Peyer's patch (tissue), 4 donors: ENCODE measurements at places on chromosomes 13 and 19. TPM values are rescaled to one million over a fixed set of nuclear protein-coding genes. Genes with fewer than 3 reads are reported as not detected.

- DNase-seq, result no peak
These were observed 108.2 kb upstream of the WASF3 start for GRCh38 chr13:26449063-26449848.

DNA sequence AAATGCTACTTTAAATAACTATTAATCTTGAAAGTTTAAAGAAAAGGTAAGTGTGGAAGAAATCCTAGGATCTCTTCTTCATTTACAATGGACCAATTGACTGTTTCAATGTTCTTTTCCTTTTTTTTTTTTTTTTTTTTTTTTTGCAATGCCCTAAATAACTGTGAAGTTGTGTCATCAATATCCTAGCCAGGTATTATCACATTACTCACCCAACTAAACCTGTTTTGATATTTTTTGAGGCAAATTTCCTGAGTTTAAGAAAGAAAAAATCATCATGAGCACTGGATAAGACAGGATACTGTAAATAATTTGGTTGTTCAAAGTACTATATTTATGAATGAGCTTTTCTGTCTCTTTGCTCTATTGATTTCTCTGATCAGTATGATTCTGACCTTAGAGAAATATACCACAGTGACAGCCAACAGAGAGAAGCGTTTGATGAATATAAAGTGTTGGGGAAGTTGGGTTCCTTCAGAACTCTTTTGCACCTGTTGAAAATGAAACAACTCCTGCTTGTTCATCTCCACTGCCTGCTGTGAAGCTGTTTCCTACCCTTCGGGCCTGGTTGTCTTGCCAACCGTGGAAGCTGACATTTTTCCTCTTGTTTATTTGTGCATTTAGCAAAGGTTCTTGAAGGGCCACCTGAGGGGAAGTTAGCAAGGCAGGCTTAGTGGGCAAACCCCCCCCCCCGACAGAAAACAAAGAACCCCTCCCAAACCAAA is 1220.5 kb upstream of the SLC10A2 start:
- DNase-seq, result no peak

- DNase-seq, result peak; percentile 92
These were observed 22.5 kb downstream of the IQCN start for GRCh38 chr19:18251587-18252369.

DNA sequence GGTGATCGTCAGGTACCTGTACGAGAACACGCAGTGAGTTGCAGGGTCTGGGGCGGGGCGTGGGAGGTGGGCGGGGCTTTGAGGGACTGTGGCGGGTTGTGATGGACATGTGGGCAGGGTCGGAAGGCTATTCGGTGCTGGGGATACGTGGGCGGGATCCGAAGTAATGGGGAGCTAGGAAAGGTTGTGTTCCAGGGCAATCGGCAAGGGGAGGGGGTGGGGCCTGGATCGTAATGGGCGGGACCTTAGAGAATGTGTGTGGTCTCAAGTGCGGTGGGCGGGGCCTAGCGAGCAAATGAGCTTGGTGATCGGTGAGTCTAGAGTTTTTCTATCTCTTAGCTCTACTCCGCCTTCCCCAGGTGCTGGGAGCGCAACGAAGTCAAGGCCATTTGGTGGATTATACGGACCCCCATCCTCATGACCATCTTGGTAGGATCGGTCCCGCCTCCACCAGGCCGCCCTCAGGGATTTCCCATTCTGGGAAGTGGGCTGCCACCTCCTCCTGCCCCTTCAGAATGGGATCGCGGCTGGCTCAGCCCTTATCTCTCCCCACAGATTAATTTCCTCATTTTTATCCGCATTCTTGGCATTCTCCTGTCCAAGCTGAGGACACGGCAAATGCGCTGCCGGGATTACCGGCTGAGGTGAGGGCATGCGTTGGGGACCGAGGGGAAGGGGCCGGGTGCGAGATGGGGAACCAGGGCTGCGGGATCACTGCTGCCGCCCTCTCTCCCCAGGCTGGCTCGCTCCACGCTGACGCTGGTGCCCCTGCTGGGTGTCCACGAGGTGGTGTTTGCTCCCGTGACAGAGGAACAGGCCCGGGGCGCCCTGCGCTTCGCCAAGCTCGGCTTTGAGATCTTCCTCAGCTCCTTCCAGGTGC is 9.6 kb downstream of the GIPR start:
- peak; percentile 97 for DNase-seq

DNA sequence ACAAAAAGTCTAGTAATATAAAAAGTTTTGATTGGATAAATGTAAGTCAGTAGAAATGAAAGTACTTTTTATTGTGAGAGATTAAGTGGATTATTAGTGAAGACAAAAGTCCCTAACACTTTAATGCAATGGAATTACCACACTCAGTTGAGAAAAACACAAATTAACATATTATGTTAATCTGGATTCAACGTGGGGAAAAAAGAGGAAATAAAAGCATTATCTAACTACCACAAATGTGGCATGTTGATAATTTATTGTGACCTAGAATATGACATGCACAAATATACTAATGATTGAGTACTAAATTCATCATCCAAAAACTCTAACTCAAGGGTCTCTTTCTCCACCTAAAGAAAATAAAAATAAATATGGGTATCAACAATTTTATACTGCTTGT is 41.5 kb downstream of the FOXO1 start:
- no peak for DNase-seq

PCP2 gene
- 2.3 TPM for total RNA-seq

- DNase-seq, result peak; percentile 71
These were observed 31.6 kb downstream of the SYT3 start for GRCh38 chr19:50607874-50608785.

DNA sequence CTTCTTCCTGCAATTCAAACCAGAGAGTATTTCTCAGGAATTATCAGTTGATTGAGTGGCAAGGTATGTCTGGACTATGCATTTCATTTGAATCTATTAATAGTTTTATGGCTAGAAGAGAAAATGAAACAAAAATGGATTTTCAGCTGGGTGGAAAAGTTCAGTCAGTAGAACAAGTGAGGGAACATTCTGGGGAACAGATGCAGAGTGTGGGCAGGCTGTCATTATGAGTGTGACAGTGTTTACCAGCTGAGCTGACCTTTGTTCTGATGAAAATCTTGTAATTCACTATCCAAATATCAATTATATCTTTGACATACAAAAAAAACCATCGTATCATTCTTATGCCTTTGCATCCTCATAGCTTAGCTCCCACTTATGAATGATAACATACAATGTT is 2.6 kb upstream of the CLC start:
- no peak for DNase-seq

DNA sequence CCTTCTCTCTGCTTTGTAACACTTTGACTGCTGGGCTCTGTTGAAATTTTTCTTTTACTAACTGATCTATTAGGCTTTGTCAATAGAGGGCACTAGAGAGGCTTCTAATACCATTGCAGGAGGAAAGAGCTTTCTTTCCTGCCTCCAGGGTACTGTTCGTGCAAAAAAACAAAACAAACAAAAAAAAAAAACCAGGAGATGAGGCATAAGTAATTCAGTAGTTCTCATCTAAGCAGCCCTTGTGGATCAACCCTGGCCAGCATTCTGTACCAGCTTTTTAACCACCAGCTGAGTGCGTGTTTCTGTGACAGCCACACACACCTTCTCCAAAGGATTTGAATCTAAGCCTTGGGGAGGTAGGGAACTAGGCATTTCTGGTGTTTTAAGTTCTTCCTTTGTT is 1707.6 kb upstream of the SLC10A2 start:
- no peak for DNase-seq

DNA sequence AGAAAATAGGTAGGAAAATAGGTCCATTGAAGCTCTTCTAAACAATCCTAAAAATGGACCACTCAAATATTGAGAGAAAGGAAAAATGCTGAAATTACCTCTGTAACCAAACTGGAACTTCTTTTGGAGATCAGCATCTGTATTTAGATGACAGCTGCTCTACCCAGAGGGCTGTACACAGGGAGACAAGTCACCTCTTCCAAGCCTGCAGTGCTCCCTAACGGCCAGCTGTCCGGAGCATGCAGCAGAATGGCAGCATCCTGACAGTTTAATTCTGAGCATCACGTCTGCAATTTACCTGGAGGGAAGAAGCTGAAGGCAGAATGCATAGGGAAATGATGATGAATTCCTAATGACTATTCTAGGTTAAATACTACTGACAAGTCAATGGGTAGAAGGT is 62.8 kb upstream of the DIAPH3 start:
- DNase-seq, result no peak

- no peak for DNase-seq
These were observed 43.8 kb downstream of the SPRY2 start for GRCh38 chr13:80297094-80297493.

DUS3L gene
- total RNA-seq, result 91.6 TPM

SLC5A5 gene
- total RNA-seq, result not detected

- peak; percentile 84 for DNase-seq
These were observed 2.0 kb downstream of the ELF1 start for GRCh38 chr13:41017159-41017558.

DNA sequence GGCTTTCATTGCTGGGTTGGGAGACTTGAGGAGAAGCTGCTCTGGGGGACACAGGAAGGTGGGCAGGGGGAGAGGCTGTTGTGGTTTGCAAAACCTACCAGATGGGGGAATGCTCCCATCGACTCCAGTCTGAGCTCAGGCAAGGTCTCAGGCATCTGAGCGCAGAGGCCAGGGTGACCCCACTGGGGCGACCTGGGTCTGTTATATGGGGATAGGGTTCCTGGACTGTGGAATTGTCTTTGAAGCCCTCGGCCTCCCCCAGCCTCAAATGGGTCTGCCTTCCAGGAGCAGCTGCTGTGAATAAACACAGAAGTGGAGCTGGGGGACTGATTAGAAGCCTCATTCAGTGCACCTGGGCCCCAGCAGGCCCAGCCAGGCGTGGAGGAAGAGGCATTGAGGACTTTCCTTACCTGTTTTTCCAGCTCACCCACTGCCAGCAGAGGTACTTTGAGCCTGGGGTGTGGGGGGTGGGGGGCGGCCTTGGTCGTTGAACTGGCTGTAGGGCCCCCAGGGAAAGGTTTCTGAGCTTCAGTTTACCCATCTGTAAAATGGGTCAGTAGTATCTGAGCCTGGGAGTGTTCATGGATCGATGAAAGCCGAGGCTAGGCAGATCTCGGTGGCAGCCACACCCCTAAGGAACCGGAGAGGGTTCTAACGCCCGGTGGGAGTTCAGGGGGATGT is 1.4 kb downstream of the CERS4 start:
- no peak for DNase-seq

VMAC gene
- 24.8 TPM for total RNA-seq

- no peak for DNase-seq
These were observed 12.0 kb downstream of the ELF1 start for GRCh38 chr13:41006978-41007743.

DNA sequence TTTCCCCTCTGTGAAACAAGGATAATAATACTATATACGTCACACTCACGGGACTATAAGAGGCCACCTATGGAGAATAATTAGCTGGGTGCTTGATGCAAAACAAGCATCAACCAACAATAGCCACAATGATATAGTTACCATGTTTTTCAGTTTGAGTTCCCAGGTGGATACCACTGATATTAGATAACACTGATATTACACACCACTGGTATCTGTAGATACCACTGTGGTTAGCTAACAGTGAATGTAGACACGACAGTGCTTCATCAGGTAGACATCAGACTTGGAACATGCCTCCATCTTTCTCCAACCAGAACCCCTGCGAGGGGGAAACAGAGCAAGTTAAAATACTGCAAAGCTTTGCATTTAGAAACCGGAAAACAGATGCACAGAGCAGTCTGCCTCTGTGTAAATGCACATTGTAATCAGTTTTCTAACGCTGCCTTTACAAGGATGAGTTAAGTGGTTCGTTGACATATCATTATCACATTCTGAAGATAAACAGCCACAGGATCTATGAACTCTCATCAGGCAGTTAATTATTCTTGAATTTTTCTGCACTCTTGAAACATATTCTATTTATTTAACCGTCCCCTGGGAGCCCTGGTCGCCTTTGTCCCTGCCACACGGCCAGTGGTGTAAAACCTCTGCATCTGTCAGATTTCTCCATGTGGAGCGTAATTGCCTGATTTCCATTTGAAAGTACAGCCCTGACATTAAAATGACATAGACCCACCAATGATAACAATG is 80.7 kb downstream of the RNASEH2B start:
- no peak for DNase-seq

GRCh38 chr13:34421858-34422475 is 520.1 kb upstream of the NBEA start:
- DNase-seq, result no peak

WASF3 gene
- total RNA-seq, result 3.2 TPM

DNA sequence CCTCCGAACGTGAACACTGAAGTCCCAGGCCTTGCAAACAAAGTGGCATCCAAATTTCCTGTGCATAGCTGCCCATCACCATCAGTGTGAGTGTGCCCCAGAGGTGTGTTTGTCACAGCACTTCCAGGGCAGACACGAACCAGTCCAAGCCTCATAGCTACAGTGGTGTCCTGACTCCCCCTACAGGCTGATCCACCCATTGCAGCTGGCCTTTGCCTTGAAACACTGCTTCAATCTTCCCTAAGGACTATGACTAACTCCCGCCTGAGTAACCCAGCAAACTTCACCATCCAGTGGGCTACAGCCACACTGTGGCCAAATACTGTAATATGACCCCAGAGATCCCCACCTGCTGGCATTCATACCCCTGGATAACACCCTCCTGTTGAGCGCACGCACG is 3.9 kb downstream of the ZNF266 start:
- DNase-seq, result no peak
